ENCODE measurements at places on chromosomes 12 and 14.
A peak's percentile ranks its signal among the peaks of the same experiment; 100 is the strongest.

GRCh38 chr12:45298721-45299692, 83.1 kb downstream of the ANO6 start:
- no peak for DNase-seq

GRCh38 chr12:120798696-120799095, 73.1 kb downstream of the ACADS start:
- DNase-seq: no peak

GRCh38 chr14:44405011-44405486, 102.0 kb downstream of the FSCB start:
- no peak for DNase-seq

DNA sequence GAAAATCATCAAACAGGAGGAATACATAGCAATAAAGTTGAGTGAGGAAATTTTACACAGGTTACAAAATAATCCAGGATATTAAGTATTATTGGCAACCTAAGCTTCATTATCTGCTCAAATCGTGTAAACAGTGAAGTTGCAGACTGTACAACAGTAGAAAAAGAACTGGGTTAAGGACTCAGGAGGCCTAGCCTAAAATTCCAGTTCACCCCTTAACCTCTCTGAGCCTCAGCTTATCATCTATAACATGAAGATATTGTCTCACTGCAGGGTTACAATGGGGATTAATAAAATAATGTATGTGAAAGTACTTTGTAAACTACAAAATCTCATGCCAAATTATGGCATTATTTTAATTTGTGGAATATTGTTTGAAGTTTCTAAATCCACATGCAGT, 26.0 kb downstream of the DDHD1 start:
- DNase-seq: no peak

GRCh38 chr14:100523131-100523842, 63.9 kb downstream of the BEGAIN start:
- DNase-seq: peak; percentile 6

- peak; percentile 97 for DNase-seq
Measured at GRCh38 chr14:103721334-103722120, 5.9 kb downstream of the ZFYVE21 start.

GRCh38 chr12:109885616-109886015, 5.3 kb upstream of the GLTP start:
- no peak for DNase-seq

DNA sequence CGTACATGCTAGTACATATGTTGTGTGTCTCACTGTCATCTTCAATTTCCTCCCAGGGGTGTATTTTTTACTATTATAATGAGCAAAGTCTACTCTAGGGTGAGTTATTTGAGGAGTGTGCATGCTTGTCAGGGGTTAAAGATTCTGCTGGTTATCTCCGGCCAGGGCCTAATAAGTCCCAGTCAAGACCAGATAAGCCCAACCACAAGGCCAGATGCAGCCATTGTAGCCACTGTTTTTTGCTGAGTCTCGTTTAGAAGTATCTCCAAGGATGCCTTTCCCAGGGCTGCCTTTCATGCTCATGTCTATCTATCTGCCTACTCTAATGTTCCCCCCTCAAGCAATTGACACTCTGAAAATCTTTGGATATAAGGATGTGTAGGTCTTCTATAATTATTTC, 300.5 kb downstream of the IPO8 start:
- no peak for DNase-seq

- DNase-seq: no peak
Measured at GRCh38 chr12:111211910-111212757, 156.8 kb downstream of the PHETA1 start.

DNA sequence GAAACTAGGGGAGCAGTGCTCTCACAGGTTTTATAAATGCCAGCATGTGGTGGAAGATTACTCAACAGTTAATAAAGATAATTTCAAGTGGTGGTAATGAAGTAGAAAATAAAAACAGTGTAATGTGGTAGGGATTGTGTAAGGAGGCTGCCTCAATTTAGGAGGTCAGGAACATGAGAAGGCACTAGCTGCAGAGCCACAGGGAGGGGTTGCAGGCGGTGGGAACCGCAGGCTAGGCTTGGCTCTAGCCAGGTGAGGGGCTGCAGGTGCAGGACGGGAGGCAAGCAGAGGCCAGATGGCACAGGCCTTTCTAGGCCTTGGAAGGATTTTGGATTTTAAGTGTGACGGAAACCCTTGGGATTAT, 768 bp downstream of the METTL25 start:
- no peak for DNase-seq

- no peak for DNase-seq
Measured at GRCh38 chr14:50106178-50106577, 10.2 kb downstream of the VCPKMT start.

DNA sequence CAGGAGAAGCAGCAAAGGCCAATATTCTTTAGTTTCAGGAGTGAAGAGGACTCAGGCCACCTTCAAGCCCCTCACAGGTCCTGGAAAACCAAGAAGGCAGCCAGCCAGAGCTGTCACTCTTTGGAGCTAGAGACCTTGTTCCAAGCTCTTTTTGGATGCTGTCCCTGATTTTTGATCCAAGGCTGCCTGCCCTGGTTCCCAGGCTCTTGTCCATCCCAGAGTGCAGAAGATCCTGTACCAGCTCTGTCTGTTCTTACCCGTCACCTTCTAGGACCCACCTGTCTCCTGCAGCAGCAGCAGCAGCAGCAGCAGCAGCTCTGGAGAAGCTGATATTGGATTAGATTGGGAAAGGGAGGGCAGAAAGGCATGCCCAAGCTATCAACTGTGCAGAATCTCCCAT, 157.1 kb upstream of the NEDD1 start:
- DNase-seq: no peak

DNA sequence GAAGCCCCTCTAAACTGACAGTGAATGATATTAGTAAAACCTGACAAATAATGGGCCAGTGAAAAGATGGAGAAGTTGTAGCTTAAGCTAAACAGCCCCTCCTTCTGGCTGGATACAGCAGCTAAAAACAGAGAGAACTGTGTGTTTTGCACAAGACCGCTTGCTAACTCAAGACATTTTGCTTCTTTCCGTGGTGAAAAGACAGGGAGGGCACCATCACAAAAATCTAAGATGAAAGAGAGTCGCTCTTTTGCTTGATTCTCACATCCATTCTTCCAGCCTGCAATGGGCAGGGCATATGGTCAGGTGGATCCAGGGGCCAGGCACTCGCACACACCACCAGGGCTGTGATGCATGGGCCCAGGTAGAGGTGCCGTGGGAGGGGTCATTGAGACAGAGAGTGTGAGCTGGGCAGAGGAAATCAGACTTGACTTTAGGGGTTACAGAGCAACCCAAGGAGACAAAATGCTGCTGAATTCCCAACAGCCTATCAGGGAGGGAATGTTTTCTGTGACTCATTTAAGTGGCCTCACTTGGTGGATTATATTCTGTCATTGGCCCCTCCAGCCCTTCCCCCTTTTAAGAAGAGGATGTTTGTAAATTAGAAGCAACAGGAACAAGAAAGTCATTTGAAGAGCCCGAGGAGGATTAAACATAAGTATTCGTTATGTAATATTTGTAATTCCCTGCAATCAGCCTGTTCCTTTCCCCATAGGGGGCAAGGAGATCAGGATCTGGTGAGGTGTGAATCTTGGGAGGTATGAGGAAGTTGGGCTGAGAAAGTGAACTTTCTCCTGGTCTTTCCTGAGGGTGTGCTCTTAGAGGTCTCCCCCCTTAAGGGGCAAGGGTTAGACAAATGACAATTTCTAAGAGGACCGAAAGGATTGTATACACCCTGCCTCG, 12.3 kb downstream of the EMP1 start:
- no peak for DNase-seq

DNA sequence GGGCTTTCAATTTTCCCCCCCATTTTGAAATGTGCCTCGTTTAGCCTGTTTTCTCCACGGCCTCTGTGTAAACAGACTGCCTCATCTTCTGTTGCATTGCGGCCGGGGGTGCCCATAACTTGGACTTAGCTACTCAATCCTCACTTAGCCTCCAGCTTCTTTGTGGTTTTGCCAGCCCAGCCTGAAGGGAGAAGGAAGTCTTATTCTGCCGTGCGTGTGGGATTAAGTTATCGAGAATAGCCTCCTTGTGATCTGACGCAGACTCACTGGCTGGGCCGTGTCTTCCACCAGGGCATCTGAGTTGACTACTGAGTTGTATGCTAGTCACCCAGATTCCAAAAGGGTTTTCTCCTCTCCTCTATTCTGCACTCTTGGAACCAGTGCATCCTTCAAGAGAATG, 8.1 kb downstream of the PRKAB1 start:
- no peak for DNase-seq

GRCh38 chr12:109696485-109697269, 16.9 kb upstream of the FAM222A start:
- no peak for DNase-seq

GRCh38 chr12:101480849-101481248, 5.7 kb downstream of the SPIC start:
- no peak for DNase-seq
